Choroid plexus epithelial cell (primary cell): ENCODE measurements at places on chromosomes 12 and 14.

DNA sequence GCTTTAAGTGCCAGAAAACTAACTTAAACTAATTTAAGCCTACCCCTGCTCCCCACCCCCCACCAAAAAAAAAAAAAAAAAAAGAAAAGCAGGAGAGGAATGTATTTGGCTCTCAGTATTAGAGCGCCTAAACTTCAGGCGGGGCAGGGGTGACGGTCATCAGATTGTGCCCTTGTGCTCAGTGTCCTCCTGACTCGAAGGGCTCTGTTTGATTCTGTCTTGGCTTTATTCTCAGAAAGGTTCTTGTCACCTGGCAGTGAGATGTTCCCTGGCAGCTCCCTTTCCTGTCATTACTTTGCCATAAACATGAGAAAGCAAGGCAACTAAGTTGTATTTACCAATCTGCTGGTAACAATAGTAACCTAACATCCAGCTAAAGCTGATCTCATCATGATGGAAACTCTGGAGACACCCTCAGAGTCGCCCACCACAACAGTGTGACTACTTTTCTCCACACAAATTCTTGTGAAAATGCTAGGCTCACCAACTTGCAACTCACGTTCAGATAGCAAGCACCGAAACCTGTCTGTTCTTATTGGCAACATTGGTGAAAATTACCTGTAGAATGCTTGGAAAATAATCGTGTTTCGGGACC lies 39.0 kb upstream of the WNK1 start:
- DNase-seq = no peak

- peak; percentile 90 for DNase-seq
Observed at GRCh38 chr12:25458047-25458552, 95.0 kb downstream of the LMNTD1 start.

- DNase-seq = peak; percentile 63
Observed at GRCh38 chr12:93913845-93914244, 234.5 kb upstream of the PLXNC1 start.

DNA sequence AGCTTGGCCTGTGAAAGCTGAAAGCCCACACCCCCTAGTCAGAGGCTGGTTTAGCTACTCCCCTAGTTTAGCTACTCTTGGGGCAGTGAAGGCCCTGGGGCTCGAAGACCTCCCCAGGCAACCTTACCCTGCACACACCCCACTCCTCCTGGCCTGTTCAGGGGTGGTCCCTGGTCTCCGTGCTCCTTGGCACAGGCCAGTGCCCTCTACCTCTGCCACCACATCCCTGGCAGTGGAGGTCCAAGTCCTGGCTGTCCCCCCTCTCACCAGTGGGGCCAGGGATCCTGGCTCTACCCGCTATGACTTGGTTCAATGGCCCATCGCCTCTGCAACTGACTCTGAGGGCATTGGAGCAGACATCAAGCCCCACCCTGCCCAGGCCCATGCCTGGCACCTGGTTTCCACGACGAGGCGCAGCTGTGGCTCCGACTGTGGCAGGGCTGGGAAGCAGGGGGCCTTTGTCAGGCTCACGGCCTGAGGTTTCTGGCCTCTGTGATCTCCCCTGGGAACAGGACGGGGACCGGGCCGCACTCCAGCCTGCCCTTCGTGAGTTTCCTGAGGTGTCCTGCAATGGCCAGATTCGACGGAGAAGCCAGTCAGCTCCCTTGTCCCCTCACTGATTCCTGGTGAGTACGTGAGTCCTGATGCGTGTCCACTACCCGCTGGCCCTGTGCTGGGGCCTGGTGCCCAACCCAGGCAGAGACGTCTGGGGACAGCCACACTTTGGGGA lies 5.7 kb downstream of the TMEM121 start:
- DNase-seq = no peak

- no peak for DNase-seq
Observed at GRCh38 chr12:7146228-7146627, 16.1 kb downstream of the CLSTN3 start.

DNA sequence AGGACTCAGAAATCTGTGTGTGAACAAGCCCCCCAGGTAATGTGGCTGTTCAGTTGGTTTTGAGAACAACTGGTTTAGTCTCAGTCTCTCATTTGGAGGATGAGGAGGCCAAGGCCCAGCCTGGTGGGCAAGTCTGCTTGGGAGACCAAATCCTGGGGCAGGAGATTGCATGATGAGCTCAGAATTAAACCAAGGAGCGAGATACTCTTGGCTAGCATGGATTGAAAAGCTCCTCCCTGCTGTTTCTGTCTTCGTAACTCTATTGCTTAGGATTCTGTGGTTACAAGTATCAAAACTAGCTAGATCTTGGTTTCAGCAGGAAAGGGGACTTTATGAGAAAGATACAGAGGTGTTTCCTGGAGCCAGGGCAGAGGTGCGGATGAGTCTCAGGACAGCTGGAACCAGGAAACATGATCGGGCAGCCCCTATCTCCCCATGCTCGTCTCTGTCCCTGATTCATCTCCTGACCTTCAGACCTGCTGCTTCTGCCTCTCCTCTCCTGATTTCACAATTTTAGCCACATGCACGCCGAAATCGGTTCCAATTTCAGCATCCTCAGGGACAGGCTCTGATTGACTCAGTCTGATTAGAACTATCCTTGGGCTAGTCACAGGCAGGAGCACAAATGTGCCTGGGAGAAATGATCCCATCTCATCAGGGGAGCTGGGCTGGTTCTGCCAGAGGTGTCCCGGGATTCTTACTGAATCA lies 40.2 kb upstream of the RIN3 start:
- peak; percentile 74 for DNase-seq

GRCh38 chr14:69242311-69243224 lies 17.4 kb upstream of the GALNT16 start:
- DNase-seq = peak; percentile 87

DNA sequence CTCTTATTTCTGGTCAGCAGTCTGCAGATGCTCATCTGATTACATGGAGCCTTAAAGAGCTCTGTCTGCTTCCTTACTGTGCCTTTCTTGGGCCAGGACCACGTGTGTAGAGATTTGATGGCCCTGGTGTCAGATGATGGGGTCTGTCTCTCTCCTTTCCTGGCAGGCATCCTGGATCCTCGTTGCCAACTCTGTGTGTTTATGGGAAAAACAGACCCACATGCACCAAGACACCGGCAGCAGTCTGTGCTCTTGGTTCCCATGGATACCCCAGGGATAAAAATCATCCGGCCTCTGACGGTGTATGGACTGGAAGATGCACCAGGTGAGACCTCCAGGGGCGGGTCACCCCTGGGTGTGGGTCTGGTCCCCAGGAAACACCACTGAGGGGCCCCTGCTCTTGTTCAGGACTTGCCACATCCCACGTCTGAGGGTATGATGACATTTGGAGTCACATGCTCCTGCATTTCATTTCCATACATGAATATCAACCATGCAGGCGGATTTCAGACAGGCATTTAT lies 18.5 kb upstream of the ALDH2 start:
- DNase-seq = no peak

DNA sequence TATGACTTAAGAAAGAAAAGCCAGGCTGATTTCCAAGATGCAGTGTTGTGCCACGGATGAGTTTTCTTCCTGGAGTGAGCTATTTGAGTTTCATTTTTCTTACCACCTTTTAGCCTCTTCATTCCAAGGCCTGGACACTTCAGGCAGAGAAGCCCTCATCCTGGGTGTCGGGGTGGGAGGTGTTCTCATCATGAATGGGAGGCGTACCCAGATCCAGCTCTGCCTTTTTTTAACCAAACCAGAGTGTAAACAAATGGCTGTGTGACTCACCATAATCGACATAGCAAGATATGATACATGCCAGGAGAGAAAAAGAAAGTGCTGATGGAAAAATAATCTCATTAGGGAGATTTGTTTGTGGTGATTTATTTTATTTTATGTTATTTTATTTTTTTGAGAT lies 79.9 kb downstream of the ARF6 start:
- peak; percentile 98 for DNase-seq
